ENCODE measurements at places on chromosomes 7 and 10.
A peak's percentile ranks its signal among the peaks of the same experiment; 100 is the strongest.

DNA sequence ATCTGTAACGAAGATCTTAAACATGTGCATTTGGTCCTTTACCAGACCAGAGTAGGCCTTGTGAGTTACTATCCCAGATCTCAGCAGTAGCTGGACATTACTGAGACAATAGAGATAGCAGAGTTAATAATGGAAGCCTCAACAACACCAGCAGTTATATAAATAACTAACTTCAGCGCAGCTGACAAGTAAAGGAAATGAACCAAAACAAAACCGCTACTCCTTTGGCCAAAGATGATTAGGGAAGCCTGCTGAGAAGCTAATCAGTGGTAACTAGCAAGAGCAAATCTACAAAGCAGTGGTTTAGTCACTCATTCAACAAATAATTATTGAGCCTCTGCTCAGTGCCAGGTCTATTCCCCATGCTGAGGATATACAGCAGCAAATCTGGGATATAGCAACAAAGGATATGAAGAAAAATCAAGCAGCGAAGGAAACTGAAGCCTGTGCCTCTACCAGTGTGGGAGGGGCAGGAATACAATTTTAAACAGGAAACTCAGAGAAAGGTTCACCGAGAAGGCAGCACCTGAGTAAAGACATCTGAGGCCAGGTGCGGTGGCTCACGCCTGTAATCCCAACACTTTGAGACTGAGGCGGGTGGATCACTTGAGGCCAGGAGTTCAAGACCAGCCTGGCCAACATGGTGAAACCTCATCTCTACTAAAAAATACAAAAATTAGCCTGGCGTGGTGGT lies 103.6 kb downstream of the ELMO1 start:
- DNase-seq = peak; percentile 55

DNA sequence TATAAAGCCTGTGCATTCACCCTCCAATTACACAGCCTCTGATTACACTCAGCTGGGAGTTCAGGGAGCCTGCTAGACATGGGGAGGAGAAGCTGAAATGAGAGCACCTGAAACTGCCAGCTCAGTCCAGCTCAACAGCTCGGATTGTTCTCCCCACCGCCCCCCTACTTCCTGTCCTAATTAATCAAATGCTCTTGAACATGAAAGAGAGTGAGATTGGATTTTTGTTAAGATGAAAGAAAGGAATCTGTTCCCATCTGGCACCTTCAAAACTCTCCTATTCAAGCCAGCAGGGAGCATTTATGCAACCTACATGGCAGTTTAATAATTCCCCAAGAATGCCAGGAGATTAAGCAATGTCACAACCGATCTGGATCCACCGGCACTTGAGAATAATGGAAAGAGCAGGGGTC lies 98.0 kb downstream of the NPSR1 start:
- no peak for DNase-seq

DNA sequence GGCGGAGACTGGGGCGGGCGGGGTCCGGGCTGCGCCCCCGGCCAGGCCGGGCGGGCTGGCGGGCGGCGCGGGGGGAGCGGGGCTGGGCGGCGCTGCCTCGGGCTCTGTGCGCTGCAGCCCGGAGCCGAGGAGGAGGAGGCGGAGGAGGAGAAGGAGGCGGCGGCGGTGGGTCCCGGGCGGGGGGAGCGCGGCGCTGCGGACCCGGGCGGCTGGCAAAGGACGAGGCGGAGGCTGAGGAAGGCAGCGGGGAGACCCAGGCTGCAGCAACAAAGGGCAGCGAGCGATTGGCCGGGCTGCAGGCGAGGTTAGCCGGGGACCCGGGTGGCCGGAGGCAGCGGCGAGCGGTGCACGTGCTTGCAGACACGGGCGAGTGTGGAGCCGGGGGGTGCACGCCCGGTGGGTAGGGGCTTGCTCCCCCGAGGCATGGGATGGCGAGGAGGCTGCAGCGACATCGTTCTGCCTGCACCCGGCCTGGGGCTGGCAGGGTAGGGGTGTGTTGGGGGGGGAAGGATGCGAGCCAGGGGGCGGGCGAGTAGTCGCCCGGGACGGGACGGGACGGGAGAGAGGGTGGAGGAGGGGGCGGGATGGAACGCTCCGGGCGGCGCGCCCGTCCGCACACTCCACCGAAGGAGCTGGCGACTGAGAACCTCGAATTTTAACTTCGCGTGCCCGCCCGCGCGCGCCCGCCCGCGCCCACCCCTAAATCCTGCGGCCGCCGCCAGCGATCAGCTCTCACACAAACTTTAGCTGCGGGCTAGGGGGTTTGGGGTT lies 844 bp upstream of the KAT6B start:
- DNase-seq = no peak

DNA sequence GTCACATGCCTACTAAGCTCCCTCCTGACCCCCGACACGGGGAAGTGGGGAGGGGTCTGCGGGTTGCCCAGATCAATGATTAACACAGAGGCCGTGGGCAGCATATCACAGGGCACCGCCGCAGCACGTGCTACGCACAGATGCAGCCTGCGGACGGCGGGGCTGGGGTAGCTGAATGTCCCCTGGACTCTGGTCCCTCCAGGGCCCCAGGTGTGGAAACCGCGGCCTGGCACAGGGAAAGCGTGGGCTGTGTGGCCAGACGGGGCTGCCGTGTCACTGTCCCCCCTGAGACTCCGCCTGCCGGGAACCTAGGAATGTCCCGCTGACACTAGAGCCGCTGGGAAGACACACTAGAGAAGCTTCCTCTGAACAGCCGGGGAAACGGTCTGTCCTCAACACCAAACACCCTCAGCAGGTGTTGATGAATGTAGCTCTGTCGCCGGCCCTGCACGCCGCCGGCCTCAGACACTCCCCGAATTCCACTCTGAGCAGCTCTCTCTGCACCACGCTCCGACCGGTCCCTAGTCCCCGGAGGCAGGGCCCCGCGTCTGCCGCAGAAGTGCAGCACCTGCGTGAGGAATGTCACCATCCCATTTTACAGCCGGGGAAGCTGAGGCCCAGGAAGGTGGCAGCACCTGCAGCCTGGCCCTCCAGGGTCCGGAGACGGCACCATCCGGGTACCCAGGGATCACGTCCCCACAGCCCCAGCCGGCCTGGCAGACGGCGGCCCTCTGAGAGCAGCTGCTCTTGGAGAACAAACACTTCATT lies 33.4 kb upstream of the PDGFA start:
- no peak for DNase-seq

- DNase-seq = no peak
These were observed 165.5 kb downstream of the SND1 start for GRCh38 chr7:127817466-127817865.

DNA sequence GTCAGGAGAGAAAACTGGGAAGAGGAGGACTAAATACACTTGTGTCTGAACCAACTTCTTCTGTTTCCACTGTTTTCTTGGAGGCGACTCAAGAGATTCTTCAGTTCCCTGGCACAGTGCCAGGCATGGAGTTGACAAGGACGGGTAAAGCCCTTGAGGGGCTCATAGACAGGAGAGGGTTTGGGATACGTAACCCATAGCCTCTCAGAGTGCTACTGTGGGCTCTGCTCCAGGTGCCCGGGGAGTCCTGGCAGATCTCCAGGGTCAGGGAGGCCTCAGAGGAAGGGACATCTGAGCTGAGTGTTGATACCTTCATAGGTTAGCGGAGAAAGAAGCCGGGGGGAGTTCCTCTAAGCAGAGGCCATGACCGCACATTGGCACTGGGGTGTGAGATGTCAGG lies 42.0 kb downstream of the GALNT17 start:
- no peak for DNase-seq

All from NAMALWA (cell line).